NCI-H2107 (cell line): ENCODE measurements at places on chromosomes 3 and 15.

- no peak for DNase-seq
These were observed 213.4 kb upstream of the PEX5L start for GRCh38 chr3:180250172-180250571.

DNA sequence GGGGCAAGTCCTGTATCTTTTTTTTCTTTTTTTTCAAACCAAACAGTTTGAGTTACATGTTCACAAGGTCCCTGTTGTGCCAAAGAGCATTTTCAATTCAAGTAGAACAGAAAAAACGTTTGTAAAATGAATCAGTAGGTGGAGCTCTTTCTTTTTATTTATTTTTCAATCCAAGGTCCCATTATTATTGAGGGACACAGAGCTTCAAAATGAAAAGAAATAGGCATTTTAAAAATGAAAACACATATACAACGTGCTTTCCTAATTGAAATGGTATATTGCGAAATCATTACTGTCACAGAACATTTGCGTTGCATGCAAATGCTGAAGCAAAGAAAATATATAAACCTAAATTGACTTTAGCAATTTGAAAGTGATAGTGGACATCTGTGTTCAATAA, 711.0 kb downstream of the MECOM start:
- peak; percentile 9 for DNase-seq

DNA sequence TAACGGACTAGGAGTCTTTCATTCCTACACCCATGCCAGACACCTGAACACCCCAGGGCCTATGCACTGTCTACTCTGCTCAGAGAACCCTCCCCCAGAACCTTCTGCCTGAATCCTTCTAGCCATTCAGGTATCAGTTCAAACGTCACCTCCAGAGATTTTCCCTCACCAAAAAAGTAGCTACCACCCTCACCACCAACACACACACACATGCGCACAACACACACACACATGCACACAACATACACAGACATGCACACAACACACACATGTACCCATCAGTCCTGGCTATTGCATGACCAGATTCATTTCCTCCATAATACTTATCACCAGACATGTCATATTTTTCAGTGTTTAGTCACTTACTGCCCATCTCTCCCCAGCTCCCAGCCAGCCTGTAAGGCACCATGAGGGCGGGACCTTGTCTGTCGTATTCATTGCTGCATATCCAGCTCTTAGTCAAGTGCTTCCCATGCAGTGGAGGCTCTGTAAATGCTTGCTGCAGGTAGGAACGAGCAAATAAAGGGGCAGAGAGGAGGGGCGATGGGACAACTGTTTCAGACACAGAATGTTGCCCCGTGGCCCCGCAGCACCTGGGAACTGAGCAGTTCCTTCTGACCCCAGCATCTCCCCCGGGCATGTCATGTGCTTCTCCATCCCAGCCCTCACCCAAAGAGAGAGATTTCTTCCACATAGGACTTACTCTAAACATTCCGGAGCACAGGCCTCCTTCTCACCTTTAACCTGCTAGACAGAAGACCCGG, 29.2 kb downstream of the XXYLT1 start:
- DNase-seq = no peak

GRCh38 chr3:157042226-157042625, 117.7 kb downstream of the CCNL1 start:
- no peak for DNase-seq

- no peak for DNase-seq
These were observed 58.3 kb upstream of the CSPG5 start for GRCh38 chr3:47636921-47637320.

DNA sequence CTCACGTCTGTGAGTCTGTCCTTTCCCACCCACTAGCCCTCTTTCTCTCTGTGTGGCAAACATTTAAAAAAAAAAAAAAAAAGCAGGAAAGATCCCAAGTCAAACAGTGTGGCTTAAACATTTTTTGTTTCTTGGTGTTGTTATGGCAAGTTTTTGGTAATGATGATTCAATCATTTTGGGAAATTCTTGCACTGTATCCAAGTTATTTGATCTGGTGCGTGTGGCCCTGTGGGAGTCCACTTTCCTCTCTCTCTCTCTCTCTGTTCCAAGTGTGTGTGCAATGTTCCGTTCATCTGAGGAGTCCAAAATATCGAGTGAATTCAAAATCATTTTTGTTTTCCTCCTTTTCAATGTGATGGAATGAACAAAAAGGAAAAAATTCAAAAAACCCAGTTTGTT, 97.7 kb downstream of the GAP43 start:
- no peak for DNase-seq

DNA sequence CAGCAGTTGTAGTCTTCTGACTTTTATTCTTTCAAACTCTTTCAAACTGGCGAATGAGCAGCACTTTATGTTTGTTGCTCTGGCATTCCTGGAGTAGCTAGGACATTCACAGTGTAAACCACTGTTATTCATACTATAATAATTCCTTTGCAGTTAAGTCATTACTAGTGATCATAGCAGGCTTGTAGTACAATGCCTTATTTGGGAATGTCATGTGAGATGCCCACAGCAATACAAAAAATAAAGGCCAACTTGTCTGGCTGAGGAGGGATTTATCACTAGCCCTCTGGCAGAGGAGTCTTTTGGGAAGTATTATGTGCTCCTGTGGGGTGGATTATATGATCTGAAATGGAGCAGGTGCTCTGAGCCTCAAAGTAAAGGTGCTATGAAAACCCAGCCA, 197.2 kb downstream of the VGLL3 start:
- no peak for DNase-seq

DNA sequence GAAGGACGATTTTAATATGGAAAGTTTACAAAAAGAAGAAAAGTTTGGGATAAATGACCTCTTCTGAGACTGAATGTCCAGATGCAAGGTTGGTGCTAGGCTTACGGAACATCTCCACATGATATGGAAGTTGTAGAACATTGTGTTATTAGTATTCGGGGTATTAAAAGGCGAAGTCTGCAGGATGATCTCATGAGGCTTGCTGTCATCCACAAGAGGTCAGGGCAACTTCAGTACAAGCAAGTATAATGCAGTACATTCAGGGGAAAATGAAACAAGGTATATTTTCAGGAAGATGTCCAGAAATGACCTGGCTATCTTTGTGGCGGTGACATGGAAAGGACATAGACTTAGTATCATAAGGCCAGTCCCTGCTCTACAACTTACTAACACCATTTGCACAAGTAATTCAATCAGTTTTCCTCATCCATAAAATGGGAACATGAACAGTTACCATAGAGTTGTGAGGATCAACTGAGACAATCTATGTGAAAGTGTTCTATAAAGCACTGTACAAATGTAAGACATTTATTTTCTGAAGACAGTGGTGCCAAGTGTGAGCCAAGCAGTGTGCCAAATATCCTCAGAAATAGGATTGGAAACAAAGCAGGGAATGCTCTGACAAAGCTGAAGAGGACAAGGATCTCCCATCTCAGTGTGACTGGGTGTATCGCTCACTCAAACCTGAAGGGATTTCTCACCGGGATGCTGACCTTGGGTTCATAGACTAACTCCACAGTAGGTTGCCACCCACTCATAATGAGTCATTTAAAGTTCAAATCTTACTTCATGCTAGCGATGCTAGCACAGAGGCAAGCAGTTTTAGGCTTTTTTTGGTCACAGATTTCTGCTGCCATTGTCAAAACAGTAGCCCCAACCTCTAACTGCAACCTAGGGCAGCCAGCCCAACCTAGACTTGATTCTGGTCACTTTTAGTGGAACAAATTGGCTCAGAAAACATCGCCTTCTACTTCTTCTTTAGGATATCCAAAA, 118.3 kb downstream of the TIGIT start:
- no peak for DNase-seq

DNA sequence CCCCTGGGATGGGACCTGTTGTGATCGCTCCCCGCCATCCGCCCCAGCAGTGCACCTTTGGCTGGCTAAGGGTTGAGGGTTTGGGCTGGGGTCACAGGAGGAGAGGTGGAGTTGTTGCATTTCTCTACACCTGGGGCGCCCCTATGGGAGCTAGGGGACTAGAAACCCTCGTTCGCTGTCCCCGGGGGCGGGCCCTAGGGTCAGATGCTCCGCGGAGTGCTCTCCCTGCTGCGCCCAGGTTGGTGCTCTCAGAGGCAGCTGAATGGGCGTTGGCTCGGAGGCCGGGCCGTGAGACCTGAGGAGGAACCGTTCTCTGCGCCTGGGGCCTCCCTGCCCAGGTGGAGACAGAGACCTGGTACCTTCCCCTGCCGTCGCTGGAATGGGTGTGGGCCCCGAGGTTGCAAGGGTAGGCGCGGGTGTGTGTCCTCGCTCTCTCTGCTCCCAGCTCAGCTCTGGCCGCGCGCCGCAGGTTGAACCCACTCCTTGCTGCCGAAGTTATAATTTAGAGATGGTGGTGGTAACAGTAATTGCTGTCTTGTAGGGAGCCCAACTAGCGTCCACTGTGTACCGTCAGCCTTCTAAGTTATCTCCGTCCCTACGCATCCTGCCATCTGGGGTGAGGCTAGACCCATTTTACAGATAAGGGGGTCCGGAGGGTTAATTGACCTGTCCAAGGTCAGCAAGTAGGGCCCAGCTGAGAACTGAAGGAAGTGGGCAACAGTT, 965 bp downstream of the FLNB start:
- no peak for DNase-seq

GRCh38 chr3:79268422-79268821, 499.4 kb downstream of the ROBO1 start:
- no peak for DNase-seq

- no peak for DNase-seq
These were observed 23.1 kb upstream of the LEKR1 start for GRCh38 chr3:156802821-156803606.

GRCh38 chr3:67484085-67484484, 170.3 kb downstream of the SUCLG2 start:
- DNase-seq = no peak

DNA sequence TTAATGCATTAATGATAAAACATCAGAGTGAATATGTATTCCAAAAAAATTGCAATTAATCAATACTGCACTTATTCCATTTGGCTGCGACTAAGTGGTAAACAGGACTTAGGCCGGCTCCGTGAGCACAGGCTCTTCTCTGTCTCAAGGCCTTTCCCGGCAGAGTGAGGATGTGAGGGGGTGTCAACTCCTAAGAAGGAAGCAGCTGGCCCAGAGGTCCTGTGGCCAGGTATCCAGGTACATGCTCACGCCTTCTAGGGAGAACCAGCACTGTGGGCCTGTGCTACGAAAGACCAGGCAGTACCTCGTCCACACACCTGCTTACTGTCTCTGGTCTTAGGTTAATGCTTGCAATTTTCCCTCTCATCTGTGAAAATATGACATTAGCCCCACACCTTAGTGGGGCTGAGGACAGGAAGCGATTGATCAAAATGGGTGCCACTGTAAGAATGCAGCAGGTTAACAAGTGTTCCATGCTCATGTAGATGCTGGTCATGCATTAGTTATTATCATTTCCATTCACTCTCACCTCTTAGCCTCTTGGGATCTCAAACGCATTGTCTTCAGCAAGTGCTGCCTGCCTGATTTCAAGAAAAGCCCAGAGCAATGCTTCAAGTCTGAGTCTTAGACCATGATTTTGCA, 175.3 kb downstream of the ABHD5 start:
- no peak for DNase-seq

GRCh38 chr15:45391746-45392583, 13.6 kb upstream of the GATM start:
- DNase-seq = no peak

- no peak for DNase-seq
These were observed 18.2 kb upstream of the CPNE9 start for GRCh38 chr3:9685216-9686049.

GRCh38 chr3:43372007-43372740, 85.8 kb downstream of the SNRK start:
- no peak for DNase-seq

DNA sequence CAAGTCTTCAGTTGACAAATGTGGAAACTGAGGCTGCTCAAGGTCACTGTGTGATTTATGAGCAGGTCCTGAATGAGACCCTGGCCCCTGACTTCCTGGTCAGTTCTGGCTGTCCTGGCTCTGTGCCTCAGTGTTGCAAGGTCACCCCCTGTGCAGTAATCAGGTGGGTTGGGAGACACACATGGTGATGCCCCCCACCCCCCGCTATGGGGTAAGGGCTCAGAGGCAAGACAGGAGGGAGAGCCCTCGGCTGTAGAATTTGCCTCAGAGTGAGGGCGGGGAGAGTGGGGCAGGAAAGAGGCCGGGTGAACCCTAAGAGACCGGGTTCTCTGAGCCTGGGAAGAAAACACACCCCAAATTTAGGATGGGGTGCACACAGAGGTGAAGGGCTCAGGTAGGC, 98.5 kb downstream of the MEGF11 start:
- DNase-seq = no peak
